Activated CD8-positive, alpha-beta T cell treated with anti-CD3 and anti-CD28 coated beads, Interleukin-2, amount 10 ng/mL, durations not matched to agents 7 days and 5 days (primary cell): ENCODE measurements at places on chromosomes 16 and 17.

GRCh38 chr16:78128913-78129312, 29.5 kb downstream of the WWOX start:
- no peak for DNase-seq

DNA sequence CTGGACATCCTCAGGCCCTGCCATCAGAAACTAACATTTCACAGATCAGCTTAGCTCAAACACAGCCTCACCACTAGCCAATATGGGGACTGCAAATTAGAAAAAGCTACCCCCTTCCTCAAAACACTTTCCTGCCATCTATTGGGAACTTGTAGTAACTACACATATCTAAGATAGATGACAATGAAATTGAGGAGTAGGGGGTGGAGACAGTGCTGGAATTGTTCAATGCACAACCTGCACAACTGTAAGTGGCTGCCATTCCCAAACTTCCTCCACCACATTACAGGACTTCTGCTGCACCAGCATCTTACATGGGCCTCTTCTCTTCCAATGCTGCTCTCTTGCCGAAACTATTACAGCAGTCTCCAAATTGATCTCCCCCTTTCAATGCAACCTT, 21.9 kb downstream of the AIPL1 start:
- DNase-seq, result no peak

- peak; percentile 77 for DNase-seq
These were observed 4.4 kb upstream of the HIC1 start for GRCh38 chr17:2050300-2051060.

DNA sequence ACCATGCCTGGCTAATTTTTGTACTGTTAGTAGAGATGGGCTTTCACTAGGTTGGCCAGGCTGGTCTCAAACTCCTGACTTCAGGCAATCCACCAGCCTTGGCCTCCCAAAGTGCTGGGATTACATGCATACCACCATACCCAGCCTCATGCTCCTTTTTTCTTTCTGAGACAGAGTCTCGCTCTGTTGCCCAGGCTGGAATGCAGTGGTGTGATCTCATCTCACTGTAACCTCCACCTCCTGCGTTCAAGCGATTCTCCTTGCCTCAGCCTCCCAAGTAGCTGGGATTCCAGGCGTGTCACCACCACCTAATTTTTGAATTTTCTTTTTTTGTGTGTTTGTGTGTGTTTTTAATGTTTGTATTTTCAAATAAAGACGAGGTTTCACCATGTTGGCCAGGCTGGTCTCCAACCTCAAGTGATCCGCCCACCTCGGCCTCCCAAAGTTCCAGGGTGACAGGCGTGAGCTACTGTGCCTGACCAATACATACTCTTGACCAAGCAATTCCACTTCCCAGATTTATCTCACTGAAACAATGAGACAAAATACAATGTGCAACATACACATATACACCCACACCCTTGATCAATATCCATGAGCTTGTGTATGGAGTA, 5.0 kb downstream of the GRB2 start:
- DNase-seq, result no peak

- no peak for DNase-seq
These were observed 119.0 kb upstream of the HS3ST2 start for GRCh38 chr16:22694887-22695382.

GRCh38 chr17:60971515-60972369, 294.1 kb downstream of the BCAS3 start:
- DNase-seq, result peak; percentile 65

- no peak for DNase-seq
These were observed 4.7 kb downstream of the VASN start for GRCh38 chr16:4376126-4376892.

DNA sequence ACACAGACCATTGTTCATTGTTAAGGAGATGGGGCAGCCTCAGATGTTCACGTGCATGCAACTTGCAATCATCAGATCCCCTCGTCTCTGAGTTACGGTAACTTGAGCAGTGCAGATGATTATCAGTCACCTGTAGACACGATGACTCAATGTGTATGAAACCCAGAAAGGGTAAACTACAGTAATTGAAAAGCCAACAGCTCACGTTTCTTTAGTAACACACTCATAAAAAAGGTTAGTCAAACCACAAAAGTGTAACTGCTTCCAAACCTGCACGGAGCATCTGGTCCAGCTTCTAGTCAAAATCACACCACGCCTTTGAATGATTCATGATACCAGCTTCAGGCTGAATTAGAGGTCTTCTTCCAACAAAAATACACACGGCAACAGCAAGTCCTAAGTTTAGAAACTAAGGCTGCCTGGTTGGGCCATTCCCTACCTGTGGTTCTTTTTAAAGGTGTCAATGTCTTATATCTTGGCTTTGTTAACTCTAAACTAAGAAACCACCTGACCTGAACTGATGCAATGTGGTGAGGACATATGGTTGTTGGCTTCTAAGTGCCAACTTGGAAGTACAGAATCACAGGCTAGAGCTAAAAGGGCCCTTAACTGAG, 32.3 kb downstream of the GRB7 start:
- DNase-seq, result peak; percentile 60

GRCh38 chr17:82257473-82257872, 16.0 kb downstream of the CSNK1D start:
- peak; percentile 55 for DNase-seq

DNA sequence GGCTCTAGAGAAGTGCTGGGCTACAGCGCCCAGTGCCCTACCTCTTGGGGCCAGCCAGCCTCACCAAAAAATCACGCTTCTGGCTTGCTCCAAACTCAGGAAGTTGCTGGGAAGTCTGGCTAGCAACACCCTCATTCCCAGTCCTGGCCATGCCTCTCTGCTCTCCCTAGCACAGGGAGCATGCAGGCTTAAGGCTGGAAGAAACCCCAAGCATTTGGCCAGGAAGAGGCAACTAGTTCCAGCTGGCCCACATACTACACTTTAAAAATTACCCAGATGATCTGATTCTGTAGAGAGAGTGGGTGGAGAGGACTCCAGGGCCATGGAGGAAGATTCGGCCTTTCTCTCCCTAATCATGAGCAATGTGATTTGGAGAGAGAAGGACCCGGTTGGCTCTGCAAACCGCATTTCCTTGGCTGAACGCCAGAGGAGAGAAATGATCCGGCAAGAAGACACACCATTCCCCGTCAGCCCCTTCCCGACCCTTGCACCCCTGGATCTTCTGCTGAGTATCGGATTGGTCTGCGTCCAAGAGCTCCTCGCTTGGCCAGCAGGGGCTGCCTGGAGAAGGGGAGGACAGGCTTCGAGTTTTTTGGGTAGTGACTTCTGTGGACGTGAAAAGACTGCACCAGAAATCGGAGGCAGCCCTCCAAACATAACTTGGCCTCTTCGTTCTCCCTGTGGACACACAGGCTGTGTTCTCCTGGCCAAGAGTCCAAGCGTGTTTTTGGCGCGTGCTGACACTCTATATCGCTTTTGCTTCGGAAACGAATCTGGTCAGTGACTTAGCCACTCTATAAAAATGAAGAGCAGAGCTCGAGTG, 406.3 kb downstream of the WWOX start:
- DNase-seq, result no peak

DNA sequence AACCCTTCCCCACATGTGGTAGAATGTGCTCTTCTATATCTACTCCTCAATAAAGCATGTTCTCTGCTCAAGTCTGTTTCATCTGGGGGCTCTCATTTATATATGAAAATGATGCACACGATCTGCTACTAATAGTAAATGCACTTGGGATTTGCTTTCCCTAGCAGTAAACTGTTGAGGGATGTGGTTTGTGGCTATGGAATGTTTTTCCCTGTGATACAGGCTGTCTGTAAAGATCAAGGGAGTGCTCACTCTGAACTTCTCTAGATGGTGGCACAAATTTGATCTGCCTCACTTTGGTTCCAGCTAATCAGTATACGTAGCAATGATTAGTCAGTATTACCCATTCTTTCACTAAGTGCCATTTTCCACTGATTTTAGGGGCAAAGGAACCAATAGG, 18.8 kb downstream of the TAC4 start:
- no peak for DNase-seq

- DNase-seq, result no peak
These were observed 233.7 kb downstream of the HS3ST4 start for GRCh38 chr16:25925421-25925820.

GRCh38 chr17:2053380-2054261, 1.3 kb upstream of the HIC1 start:
- DNase-seq, result peak; percentile 84

DNA sequence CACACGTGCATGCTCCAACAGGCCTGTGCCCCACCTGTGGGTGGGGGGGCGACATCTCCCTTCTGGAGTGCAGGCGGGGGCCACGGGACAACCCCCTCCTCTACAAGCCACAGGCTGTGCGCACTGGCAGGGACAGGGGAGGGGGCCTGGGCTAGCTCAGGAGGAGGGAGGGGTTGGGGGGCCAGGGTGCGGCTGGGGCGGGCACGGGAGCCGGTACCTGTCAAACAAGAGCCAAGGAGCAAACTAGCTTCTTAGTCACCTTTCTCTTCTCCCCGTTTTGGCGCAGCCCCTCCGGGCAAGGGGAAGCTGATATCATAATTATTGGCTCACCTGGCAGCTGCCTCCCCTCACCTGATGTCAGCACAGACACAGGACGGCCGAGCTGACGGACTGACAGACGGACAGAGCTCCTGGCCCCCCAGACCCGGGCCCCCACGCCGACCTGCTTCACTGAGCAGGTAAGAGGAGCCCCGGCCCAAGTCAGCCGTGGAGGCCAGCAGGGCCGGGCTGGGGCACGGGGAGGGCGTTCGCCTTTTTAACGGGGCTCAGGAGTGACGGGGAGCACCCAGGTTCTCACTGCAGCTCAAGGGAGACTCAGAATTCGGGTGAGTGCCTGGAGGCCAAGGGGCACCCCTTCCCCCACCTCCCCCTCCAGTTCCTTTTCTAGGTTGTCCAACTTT, at the start of gene FOXN1:
Gene FOXN1, plus strand, starts transcription at position 363 of the 680 bp plus-strand sequence. CDS start 17,622 bp downstream, outside the sequence.
- no peak for DNase-seq

GRCh38 chr16:675884-676564, 553 bp downstream of the RHBDL1 start:
- no peak for DNase-seq

DNA sequence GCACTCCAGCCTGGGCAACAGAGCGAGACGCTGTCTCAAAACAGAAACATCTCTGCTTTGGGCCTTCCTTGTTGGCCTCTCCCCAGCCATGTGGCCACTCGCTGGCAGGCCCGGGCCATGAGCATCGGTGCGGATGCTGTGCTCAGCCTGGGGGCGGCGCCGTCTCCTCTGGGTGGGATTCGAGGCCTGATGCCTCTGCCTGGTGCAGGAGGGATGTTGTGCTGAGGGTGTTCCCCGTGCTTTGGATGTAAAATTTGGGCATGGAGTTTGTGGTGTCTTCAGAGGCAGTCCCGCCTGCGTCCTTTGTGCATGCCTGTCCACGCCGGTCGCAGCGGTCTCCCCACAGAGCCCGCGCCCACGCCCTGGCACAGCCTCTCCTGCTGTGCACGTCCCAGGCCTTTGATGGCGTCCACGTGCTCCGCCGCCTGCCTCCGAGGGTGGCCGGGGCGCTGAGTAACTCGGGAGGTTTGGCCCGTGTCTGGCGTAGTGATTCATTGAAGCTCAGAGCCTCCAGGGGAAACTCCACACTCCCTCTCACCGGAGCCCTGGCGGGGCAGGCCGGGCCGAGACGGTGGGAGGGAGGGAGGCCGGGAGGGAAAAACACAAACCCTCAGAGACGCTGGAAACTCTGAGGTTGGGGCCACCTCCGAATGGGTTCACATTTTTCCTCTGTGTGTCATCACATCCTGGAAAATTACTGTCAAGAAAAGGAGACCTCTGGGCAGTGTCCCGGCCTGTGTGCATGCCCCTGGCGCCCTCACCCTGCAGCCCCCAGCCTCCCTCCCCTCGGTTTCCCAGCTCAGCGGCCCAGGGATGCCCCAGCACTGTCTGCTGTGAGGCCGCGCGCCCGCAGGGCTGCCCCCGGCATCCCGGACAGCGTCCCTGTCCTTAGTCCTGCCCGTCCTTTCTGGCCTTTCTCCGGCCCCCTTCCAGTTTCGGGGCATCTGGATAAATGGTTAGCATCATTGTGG, 19.0 kb downstream of the CENPX start:
- DNase-seq, result no peak

DNA sequence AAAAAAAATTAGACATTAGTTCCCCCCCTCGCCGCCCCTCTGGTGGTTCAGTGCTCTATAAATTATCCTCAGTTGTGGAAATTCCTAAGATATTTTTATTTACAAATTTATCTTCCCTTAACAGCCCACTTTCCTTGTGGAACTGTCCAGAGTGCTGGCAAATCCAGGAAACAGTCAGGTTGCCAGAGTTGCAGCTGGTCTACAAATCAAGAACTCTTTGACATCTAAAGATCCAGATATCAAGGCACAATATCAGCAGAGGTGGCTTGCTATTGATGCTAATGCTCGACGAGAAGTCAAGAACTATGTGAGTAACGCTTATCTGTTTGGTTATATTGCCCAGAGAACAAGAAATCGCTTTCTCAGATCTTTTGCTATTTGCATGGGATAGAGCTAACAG, 2.9 kb downstream of the KPNB1 start:
- no peak for DNase-seq

DNA sequence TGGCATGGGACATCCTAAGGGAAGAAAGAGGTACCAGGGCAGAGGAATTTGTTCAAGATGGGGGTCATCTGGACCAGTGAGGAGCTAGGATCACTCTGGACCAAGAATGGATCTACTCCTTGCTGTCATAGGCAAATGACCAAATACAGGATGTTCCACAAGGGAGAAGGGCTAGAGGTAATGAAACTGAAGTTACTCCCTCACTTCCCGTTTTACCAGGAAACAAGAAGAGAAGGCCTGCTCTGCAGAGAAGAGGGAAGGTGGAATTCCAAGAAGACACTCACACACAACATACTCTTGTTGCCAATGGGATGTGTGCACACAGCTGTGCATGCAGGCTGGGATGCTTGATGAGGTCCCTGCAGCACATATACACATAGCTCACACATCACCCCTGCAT, 38.6 kb downstream of the NEUROD2 start:
- no peak for DNase-seq

- no peak for DNase-seq
These were observed 34.9 kb downstream of the PPL start for GRCh38 chr16:4902038-4902437.

- DNase-seq, result no peak
These were observed 23.5 kb downstream of the COX10 start for GRCh38 chr17:14092808-14093207.

- DNase-seq, result peak; percentile 94
These were observed 2.0 kb downstream of the ZNF771 start for GRCh38 chr16:30409125-30410060.

DNA sequence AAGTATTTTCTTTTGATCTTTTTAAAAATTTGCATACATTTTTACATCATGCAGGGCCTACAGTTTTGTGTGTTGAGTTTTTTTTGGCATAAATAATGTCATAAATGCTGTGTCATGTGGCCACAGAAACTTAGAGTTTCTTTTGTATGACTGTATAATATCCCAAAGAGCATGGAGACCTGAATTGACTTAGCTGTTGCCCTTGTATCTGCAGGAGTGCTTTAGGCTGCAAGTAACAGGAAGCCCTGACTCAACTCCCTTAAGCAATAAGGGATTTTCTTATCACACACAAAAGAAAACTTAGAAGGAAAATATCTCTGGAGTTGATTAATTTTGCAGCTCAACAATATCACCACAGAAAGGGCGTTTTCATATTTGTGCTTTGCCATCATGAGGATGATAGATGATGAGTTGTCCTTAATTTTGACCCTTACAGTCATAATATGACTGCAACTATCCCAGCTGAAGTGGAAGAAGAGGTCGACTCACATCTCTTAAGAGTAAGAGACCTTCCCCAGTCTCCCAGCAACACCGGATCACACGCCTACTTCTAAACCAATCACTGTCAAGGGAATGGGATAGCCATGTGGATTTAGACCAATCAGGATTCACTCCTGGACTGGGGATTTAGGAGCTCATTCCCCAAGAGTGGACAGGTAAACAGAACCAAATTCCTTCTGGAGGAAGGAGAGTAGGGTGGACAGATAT, 138.9 kb downstream of the GSG1L start:
- no peak for DNase-seq

GRCh38 chr17:32504166-32504990, 17.6 kb downstream of the CDK5R1 start:
- no peak for DNase-seq
